ENCODE measurements at places on chromosomes 16 and 17.

DNA sequence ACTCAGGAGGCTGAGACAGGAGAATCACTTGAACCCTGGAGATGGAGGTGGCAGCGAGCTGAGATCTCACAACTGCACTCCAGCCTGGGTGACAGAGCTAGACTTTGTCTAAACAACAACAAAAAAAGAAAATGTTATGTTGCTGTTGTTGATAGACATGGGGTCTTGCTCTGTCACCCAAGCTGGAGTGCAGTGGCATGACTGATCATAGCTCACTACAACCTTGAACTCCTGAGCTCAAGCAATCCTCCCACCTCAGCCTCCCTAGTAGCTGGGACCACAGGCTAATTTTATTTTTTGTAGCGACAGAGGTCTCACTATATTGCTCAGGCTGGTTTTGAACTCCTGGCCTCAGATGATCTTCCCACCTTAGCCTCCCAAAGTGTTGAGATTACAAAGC lies 20.0 kb downstream of the FBXO47 start:
- no peak for DNase-seq

DNA sequence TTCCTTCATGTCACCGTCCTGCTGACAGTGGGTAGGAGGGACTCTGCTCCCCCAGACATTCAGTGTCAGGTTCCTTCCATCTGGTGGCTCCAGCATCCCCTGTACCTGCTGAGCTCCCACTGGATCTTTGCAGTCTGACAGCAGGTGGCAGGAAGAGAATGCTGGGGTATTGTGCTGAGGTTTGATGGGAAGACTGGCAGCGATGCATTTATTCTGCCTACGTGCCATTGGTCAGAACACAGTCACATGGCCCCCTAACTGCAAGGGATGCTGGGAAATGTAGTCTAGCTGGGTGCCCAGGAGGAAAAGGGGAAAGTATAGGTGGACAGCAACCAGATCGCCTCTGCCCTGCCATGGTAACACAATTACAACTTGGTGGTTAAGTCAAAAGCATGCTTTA lies 44.4 kb downstream of the IRX3 start:
- no peak for DNase-seq

GRCh38 chr17:20206068-20206467 lies 196.9 kb downstream of the SPECC1 start:
- DNase-seq = peak; percentile 5

- no peak for DNase-seq
Measured at GRCh38 chr17:51533821-51534220, 273.5 kb downstream of the UTP18 start.

DNA sequence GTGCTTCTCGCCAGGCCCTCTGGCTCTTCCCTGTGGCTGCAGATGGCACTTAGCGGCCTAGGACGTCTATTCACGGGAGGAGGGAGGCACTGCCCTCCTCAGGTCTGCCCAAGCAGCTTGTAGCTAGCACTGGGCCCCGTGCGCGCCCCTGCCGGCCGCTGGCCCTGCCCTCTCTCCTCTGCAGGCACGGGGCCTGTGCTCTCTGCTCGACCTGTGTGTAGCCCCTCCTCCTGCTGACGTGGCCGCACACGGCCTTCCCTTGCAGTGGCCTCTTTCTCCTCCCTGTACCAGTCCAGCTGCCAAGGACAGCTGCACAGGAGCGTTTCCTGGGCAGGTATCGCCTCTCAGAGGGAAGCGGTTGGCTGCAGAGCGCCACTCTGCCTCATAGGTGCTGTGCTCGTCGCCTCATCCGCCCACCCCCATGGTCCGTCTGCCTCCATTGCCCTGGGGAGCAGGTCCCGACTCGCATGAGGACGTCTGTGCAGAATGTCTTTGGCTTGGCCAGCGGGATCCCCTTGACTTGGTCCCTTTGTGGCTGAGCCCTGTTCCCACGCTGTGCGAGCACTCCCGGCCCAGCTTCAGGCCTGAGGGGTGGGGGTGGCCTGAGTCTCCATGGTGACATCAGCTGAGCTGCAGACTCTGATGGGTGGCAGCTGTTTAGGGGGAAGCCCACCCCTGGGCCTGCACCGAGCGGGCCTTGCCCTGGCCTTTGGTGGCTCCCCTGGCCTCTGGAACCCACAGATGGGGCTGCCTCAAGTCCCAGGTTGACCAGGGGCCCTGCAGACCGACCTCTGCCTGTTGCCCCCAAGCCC lies 34.6 kb downstream of the TSC2 start:
- no peak for DNase-seq

DNA sequence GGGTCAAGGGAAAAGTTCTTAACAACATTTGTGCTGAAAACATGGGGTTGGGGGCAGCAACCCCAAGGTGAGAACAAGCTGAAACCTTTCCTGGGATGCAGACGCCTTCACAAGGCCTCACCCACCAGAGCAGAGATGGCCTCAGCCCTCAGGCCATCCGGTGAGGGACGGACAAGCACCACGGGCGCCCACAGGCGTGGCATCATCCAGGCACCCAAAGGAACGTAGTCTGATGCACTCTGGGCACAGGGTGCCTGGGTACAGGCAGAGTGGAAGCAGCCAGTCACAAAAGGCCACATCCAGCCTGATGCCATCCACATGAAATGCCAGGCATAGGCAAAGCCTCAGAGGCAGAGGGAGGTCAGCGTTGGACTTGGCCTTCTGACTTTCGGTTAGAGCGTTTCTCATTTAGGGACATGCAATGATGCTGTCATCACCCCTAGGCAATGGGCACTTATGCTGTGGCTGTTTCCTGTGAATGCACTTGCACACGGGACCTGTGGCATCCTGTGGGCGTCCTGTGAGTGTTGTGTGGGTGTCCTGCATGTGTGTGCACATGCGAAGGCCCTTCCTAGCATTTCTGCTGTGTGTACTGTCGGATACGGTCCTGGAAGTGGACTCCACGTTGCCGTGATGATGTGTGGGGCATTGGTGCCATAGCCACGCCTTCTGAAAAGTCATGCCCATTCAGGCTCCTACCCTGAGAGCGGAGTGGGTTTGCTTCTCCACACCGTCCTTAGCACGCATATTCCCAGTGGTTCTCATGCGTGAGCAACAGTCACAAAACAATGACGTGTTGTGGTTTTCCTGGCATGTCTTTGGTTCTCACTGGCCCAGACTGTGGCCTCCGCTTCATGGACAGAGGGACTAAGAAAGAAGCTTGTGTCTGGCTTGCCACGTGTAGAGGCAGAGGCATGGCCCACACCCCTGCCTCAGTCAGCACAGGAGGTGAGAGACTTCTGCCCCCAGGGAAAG lies 52.7 kb upstream of the ZNF469 start:
- no peak for DNase-seq

GRCh38 chr16:56862776-56863175 lies 2.2 kb upstream of the SLC12A3 start:
- DNase-seq = no peak

GRCh38 chr16:51950118-51950780 lies 596.7 kb downstream of the TOX3 start:
- DNase-seq = no peak

DNA sequence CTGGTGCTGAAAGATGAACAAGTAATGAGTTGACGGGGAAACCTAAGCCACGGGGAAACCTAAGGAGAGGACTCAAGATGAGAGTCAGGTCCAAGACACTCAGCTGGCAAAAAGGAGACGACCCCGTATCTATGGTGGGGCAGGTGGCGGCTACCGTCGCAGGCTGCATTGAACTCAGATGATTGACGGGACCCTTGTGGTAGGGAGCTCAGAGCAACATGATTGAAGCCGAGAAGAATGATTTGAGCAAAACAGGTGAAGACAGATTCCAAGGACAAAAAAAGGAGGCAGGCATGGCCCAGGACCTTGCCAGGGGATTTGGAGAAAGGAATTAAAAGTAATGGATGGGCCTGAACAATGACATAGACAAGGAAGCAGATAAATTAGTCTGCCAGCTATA lies 7.5 kb upstream of the MYH3 start:
- DNase-seq = no peak

GRCh38 chr17:16880121-16880842 lies 91.6 kb downstream of the TNFRSF13B start:
- DNase-seq = no peak

DNA sequence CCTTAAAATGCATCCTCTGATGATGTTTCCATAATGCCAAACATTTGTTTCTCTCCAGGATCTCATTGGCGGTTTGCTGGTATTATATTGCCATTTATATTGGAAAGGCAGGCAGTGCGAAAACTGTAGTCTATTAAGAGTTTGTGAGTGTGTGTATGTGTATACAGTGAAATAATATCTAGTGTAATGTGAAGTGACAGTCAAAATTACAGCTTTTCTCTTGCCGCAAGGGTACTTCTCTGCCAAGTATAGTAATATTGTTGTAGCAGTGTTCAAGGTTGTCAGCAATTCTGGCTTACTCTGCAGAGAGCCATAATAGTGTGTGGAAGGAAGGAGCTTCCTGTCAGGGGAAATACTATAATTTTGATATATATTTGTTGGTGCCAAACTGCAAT lies 178.6 kb downstream of the WWOX start:
- no peak for DNase-seq

GRCh38 chr17:81839301-81839700 lies 4.5 kb upstream of the PPP1R27 start:
- DNase-seq = no peak

GRCh38 chr17:9322326-9322725 lies 253.3 kb downstream of the STX8 start:
- DNase-seq = no peak

DNA sequence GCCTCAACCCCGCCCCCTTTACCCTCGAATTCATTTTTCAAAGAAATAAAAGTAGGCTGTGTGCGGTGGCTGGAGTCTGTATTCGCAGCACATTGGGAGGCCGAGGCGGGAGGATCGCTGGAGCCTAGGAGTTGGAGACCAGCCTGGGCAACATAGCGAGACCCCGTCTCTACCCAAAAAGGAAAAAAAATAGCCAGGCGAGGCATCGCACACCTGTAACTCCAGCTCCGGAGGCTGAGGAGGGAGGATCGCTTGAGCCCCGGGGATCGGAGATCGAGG lies 671 bp upstream of the TOP2A start:
- no peak for DNase-seq

GRCh38 chr17:77371117-77371887 lies 230.5 kb downstream of the SEC14L1 start:
- DNase-seq = no peak

- DNase-seq = no peak
Measured at GRCh38 chr16:17037499-17037898, 433.3 kb downstream of the XYLT1 start.

- no peak for DNase-seq
Measured at GRCh38 chr16:65749506-65749905, 617.0 kb upstream of the CDH5 start.

- no peak for DNase-seq
Measured at GRCh38 chr16:50323335-50324011, 45.3 kb downstream of the BRD7 start.

DNA sequence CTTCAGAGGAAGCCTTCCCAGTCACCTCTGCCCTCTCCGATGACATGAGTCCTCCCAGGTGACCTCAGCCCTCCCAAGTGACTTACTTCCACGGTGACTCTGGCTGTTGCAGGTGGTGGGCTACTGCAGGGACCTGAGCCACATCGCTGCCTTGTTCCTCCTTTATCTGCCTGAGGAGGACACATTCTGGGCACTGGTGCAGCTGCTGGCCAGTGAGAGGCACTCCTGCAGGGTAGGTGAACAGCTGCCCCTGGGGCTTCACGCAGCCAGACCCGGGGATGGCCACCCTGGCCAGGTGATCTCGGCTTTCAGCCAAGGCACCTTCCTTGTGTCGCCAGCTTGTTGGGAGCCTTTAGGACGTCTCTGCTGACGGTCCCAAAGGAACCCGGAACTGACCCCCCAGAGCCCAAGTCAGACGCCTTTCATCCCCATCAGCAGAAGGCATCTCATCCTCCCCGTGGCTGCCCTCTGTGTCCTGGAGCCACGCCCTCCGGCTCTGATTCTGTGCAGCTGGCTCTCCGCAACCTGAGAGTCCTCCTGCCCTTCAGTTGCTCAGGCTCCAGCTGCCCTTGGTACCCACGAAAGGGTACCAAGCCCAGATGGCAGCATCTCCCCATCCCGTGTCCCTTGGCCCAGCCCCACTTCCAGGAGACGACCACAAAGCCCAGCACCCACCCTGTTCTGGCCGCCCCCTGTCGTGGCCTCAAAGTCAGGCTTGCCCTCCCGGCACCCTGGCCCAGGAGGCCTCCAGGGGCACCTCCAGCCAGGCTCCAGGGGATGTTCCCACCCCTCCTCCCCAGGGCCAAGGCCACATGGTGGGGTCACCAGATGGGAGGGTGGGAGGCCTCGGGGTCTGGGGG lies 81.7 kb downstream of the GOSR1 start:
- DNase-seq = no peak

DNA sequence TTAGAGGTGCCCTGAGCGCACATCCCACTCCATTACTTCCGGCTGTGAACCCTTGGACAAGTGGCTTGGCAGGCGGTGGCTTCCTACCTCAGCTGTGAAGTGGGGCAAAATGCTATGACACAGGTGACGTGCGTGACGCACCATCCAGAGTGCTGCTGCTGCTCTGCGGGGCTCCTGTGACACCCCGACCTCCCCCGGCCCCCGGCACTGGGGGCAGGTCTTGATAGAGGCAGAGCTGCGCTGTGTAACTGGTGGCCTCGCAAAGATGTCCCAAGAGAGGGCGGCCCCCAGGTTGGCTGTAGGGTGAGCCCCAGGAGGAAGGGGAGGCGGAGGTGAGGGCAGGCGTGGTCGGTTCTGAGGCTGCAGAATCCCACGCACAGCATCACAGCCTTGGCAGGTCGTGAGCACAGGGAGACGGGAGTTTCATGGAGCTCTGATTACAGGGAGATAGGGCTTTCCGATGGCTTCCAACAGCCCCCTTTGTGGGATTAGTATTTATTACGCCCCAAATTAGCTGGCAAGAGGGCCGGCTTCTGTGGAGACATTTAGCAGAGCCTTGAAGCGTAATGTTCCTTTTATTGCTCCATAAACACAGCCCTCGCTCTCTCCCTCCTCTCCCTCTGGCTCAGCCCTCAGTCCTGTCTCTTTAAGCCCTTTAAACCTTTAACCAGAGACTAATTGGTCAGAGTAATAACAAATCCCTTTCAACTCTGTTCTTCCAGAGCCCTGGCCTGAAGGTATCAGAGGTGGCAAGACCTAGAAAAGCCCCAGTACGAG lies 328.1 kb downstream of the C16orf95 start:
- no peak for DNase-seq

GRCh38 chr17:28145348-28145747 lies 102.9 kb downstream of the NLK start:
- no peak for DNase-seq

- no peak for DNase-seq
Measured at GRCh38 chr16:28905800-28906372, 19.2 kb downstream of the RABEP2 start.

DNA sequence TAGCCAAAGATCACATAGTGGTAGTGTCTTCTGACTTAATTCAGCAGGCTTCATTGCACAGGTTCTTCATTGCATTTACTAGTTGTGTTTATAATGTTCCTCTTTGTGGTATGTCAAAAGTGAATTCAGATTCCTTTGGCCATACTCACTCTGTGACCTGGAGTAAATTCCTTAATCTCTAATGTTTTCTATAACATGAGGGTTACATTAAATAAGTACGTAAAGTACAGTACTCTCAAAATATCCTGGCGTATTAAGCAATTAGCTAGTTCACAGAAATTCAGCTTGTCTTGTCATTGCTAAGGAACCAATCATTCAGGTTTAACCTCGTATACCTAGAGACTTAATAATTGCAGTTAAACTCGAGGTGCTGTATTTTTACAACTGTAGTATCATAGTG lies 4.2 kb downstream of the RPS6KB1 start:
- no peak for DNase-seq

Data from activated CD4-positive, alpha-beta T cell treated with anti-CD3 and anti-CD28 coated beads for 24 hours (primary cell).